ENCODE measurements at places on chromosomes 16 and 17.

- DNase-seq: no peak
These were observed 3.4 kb downstream of the ALDOA start for GRCh38 chr16:30068750-30069610.

- DNase-seq: peak; percentile 38
These were observed 30.4 kb downstream of the CFDP1 start for GRCh38 chr16:75402821-75403475.

DNA sequence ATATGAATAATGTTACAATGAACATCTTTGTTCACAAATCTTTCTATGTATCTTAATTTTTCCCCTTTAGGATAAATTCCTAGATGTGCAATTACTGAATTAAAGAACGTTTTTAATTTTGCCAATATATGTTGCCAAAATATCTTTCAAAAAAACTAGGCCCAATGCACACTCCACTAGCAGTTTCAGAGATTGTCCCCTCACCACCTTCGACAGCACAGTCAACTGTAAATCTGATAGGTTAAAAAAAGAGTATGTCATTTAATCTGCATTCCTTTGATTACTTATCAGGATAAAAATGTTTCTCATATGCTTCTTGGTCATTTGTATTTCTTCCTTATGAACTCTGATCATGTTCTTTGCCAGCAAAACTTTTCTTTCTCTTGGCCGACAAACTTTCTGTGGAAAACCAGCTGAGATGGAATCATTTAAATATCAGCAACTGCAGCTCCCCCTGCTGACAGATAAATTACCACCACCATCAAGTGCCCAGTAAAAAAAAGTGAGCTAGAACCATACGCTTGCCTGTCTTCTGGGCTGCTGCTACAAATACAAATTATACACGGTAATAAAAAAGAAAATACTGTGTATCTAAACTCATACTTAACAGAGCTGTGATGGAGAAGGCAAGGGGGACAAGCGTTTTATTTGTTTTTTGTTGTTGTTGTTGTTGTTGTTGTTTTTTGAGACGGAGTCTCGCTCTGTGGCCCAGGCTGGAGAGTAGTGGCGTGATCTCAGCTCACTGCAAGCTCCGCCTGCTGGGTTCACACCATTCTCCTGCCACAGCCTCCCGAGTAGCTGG, 19.6 kb upstream of the KANSL1 start:
- DNase-seq: peak; percentile 65

DNA sequence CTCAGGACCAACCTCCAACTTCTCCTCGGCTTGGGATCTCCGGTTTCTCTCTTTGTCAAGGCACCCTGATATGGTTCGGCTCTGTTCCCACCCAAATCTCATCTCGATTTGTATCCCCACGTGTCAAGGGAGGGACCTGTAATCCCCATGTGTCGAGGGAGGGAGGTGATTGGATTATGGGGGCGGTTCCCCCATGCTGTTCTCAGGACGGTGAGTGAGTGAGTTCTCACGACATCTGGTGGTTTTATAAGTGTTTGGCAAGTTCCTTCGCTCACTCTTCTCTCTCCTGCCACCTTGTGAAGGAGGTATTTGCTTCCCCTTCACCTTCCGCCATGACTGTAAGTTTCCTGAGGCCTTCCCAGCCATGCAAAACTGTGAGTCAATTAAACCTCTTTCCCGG, 117.9 kb downstream of the SEC14L1 start:
- DNase-seq: no peak

DNA sequence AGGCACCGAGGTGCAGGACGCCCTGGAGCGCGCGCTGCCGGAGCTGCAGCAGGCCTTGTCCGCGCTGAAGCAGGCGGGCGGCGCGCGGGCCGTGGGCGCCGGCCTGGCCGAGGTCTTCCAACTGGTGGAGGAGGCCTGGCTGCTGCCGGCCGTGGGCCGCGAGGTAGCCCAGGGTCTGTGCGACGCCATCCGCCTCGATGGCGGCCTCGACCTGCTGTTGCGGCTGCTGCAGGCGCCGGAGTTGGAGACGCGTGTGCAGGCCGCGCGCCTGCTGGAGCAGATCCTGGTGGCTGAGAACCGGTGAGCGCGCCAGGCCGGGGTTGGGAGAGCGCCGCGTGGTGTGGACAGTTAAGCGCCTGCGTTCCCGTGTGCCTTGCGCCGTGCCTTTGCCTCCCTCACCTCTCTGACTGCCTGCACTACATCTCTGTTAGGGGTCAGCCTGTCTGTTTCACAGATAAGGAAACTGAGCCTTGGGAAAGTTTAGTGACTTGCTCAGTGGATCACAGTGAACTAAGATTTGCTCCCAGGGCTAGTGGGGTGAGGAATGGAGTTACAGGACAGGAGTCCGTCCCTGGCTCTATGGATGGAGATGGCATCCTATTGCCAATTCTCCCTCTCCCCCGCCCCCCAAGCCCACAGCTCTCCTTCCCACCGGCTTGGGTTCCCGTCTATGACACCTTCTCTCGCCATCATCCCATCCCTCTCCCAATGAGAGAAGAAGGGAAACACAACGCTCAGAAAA, 880 bp downstream of the SARM1 start:
- DNase-seq: no peak

DNA sequence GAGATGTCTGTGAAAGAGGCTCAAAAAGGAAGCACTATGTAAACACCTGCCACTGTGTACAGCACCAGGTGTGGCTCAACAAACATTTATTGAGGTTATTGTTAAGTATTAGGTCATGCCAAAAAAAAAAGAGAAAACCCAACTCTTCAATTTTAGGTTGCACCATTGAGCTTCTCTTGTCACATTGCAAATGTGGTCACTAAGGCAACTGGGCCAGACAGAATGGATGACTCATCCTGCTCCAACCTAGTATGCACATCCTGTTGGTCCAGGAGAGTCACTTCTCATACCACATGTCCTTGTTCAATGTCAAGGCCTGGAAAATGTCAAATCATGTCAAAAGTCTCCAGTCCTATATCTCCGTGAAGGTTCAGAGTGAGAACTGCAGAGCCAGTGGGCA, 25.0 kb downstream of the HOXB1 start:
- peak; percentile 67 for DNase-seq

DNA sequence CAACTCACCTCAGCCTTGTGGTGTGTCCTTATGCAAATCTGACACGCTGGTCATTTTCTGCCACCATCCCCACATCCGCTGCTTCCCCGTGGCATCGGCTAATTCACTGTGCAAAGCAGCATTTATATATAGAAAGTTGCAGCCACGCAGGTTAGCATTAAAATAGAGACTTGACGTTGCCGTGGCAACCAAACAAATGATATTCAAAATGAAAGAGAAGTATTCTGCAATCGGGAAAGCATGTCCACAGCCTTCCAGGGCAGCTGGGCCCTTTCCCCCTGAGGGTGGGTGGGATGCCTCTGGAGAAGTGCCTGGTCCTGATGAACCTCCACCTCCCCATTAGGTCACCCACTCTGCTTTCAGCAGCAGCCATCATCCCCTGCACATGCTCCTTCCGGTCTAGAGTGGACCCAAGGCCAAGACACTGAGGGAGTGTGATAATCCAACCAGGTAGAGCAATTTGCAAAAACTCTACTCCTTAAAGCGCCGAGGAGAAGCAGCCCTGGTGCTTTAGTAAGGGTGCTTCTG, 138.7 kb downstream of the GAS7 start:
- peak; percentile 85 for DNase-seq
